ENCODE measurements at places on chromosomes 3 and 15.

- peak; percentile 60 for DNase-seq
Measured at GRCh38 chr15:31262901-31263671, 63.5 kb upstream of the KLF13 start.

DNA sequence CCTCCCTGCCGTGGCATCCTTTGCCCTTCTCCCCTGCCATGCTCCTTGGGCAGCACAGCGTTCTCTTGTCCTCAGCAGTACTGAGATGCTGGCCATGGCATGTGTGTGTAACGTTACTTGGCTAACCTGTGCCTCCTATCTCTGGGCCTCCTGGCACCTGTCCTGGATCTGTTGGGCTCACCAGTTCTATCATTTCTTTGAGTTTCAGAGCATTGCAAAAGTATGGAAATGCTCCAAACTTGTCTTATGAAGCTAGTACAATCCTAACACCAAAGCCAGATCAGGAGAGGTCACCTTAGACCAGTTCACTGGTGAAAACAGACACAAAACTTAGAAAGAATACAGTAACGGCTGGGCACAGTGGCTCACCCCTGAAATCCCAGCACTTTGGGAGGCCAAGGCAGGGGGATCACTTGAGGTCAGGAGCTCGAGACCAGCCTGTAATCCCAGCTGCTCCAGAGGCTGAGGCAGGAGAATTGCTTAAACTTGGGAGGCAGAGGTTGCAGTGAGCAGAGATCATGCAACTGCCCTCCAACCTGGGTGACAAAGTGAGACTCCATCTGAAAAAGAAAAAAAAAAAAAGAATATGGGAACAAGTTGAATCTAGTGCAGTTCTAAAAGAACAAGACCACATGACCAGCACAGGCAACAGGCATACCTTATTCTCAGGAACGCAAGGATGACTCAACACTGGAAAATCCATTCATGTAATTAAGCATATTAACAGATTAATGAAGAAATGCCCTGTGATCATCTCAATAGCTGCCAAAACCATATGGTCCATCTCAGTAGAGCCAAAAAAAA, 62.4 kb upstream of the TRPM1 start:
- no peak for DNase-seq

GRCh38 chr3:107382631-107383030, 5.4 kb downstream of the CCDC54 start:
- no peak for DNase-seq

DNA sequence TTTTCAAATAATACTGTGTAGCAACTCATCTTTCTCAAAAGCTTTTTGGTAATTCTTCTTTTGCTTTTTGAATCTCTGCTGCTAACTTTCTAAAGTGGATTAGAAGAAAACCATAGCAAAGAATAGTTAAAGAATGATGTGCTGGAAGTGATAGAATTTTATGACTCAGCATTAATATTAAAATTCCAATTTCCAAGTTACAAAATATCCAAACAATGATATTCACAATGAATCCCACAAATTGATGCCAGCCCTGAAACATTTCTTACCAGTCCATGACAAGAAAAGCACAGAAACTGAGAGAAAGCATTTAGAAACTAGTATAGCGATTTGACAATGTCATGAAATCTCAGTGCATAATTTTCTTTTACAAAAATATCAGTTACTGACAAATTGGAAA, 482.2 kb downstream of the RBMS3 start:
- DNase-seq: no peak

- DNase-seq: no peak
Measured at GRCh38 chr15:34297059-34297458, 40.5 kb downstream of the SLC12A6 start.

GRCh38 chr3:98680723-98681122, 82.4 kb upstream of the ST3GAL6 start:
- DNase-seq: no peak

GRCh38 chr15:53312707-53313106, 446.8 kb downstream of the WDR72 start:
- no peak for DNase-seq

DNA sequence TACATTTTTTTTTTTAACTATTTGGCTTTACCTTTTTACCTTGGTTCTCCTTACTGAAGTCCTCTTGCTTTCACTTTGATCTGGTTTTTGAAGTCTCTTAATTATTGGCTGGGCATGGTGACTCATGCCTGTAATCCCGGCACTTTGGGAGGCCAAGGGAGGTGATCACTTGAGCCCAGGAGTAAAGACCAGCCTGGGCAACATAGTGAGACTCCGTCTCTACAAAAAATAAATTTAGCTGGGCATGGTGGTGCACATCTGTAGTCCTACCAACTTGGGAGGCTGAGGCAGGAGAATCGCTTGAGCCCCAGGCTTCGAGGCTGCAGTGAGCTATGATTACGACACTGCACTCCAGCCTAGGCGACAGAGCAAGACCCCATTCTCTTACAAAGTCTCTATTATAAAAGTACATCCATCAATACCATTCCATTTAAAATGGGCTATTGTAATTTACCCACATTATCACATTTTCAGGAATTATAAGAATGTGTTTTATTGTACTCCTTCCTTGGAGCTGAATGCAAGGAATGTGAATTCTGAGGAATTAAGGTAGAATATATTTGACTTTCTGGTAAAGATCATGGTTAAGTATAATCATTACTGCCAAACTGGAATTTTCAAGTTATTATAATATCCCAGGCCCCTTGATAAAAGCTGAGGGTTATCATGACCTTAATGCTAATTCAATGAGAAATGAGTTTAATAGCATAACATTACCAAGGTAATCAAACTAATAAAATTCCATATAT, 49.0 kb downstream of the MSL2 start:
- DNase-seq: no peak

- DNase-seq: no peak
Measured at GRCh38 chr3:136788154-136788553, 30.8 kb upstream of the SLC35G2 start.

DNA sequence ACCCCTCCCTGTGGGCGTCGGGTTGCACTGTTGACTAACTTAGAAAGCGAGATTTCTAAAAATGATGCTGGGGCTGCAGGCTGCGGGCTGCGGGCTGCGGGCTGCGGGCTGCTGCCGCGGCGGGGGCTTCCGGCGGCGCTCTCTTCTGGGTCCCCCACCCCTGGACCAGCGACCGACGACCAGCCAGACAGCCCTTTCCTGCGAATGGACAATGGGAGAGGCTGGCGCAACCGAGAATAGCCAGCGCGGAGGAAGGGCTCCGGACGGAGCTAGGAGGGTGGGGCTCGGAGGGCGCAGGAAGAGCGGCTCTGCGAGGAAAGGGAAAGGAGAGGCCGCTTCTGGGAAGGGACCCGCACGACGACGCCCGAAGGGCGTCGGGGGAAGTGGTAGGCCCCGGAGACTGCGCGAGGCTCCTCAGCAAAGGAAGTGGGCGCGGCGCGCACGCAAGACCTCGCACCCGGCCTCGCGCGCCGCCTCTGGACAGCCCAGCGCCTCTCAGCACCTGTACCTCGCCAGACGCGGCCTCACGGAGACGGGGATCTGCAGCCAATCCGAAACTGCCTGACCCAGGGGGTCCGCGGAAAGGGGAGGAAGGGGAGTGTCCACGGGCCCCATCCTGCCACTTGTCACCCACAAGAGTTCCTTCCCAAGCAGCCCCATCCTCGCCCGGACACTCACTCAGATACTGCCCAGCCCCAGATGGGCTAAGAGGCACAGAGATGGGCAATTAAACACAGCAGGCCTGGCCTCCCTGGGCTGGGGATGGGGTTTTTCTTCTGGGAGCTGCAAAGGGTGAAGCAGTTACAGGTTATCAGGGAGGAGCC, 70.7 kb downstream of the SLC12A8 start:
- peak; percentile 72 for DNase-seq

GRCh38 chr15:31255176-31255510, 71.5 kb upstream of the KLF13 start:
- no peak for DNase-seq

DNA sequence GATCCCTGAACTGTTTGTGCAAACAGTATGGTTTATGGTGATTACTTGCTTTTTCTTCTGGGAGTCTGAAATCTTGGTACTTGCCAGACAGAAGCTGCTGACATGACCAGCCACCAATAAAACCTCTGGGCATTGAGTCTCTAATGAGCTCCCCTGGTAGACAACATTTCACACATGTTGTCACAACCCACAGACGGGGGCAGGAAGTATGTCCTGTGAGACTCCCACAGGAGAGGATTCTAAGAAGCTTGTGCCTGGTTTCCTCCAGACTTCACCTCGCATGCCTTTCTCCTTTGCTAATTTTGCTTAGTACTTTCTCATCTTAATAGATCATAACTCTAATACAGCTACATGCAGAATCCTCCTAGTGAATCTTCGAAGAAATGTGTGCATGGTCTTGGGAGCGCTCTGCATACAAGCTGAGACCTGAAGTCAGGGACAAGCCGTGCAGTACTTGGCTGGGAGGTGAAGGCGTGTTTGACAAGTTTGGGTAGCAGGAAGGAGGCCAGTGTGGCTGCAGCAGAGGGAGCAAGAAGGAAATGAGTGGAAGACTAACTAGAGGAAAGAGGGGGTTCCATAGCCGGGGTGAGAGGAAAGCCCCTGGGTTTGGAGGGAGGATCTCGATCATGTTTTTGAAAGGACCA, 49.0 kb downstream of the B3GNT5 start:
- peak; percentile 9 for DNase-seq

DNA sequence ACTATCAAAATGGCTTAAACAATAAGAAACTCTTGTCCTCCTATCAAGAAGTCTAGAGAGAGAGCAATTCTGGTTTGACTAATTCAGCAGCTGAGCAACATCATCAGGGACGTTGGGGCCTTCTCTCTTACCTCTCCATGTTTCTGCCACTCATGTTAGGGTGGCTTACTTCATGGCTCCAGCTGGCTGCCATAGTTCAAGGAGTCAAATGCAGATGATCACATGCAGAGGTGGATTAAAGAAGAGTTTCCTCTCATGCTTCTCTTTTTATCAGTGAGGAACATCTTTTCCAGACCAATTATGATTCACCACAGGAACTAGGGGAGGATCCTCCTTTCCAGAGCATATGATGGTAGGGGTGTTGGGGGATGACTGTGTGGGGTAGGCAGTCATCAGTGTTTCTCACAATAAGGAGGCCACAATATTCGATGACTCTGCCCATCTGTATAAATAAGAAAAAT, 45.5 kb downstream of the NEK11 start:
- DNase-seq: no peak

DNA sequence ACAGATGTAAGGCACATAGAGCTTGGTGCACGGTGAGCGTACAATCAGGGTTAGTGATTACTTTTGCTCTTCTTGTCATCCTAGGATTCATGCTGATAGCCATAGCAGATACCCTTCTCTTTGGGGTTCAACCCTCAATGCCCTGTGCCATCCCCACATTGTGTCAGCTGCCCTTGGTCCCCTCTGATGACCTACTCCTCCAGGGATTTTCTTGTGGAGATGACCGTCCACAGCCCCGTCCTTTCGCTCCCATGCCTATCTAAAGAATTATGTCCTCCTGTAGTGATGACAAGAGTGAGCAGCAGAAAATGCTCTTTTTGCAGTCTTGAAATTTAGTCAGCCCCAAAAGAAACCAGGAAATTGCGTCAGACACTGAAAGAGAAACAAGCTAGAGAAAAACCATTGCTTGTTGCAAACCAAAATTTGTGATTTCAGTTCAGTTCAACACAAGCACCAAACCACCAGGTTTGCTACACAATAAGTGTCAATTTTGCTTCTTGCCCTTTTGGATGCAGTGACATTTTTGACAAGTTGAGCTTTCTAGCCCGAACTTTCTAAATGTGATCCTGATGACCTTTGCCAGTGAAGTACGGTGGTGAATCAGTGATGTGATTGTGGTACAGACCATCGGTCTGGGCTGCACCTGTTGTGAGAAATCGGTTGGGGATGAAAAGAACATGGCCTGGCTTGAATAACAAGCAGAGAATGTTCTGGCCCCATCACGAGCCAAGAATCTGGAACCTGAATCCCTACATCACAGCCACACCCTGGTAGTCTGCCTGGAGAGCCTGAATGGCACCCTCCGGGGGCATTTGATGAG, 41.3 kb downstream of the CMTM7 start:
- DNase-seq: no peak

DNA sequence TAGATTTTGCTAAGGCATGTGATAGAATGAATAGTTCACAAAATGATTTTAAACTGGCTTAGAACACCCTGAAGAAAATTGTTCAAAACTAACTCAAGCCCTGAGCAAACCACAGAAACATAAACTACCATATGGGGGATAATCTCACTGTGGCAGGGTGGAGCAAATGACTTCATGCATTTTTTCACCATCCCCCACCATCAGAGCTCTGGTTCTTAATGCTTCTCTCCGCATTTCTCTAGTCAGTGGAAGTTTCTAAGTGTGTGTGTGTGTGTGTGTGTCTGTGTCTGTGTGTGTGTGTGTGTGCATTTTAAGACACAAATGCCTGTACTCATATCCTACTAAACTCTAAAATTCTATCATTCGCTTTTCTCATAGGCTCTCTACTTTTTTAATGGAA, 107.1 kb upstream of the PHLDB2 start:
- peak; percentile 1 for DNase-seq

DNA sequence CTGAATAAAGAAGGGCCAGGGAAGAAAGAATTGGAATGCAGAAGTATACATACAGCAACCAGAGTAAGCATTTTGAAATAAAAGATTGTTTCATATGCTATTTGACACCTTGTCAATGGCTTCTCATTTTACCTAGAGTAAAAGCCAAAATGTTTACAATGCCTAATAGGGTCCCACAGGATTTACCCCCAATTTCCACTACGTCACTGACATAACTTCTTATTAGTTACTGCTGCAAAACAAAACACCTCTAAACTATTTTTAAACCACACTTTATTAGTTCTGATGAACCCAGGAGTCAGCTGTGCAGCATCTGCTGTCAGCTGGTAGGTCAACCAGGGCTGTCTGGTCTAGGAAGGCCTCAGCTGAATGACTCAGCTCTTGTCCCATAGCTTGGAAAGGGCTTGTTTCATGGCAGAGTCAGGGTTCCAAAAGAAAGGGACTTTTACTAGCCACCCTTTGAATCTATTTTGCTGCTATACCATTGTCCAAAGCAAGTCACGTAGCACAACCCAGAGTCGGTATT, 945.1 kb downstream of the EPHA3 start:
- no peak for DNase-seq

DNA sequence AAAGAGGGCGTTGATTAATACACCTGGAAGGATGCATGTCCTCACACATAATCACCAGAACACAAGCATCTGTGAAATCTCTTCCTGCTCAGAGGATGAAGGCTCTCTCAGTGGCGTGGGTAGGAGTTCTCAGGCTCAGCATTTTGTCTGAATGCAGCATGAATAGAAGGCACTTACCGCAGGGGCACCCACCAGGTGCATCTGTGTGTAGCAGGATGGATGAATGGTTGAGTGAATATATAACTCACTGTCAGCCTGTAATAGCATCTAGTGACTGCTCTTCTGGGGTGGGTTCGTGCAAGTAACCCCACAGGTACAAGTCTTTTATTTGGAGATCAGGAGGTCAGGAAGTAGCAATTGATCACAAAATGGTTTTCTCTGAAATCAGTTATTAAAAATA, 143.0 kb downstream of the SQOR start:
- DNase-seq: no peak

GRCh38 chr3:152517502-152517901, 248.8 kb downstream of the MBNL1 start:
- DNase-seq: no peak

GRCh38 chr15:76674883-76675282, 230.3 kb downstream of the SCAPER start:
- DNase-seq: no peak

Data from NCI-H69 (cell line).